Activated T-cell treated with anti-CD3 and anti-CD28 coated beads, Interleukin-2, amount 50 U/mL, for 4 hours (primary cell): ENCODE measurements at places on chromosomes 13 and 19. TPM values are rescaled to one million over a fixed set of nuclear protein-coding genes. Genes with fewer than 3 reads are reported as not detected.

GRCh38 chr13:26950546-26950945 is 190.0 kb upstream of the GPR12 start:
- DNase-seq = no peak

DNA sequence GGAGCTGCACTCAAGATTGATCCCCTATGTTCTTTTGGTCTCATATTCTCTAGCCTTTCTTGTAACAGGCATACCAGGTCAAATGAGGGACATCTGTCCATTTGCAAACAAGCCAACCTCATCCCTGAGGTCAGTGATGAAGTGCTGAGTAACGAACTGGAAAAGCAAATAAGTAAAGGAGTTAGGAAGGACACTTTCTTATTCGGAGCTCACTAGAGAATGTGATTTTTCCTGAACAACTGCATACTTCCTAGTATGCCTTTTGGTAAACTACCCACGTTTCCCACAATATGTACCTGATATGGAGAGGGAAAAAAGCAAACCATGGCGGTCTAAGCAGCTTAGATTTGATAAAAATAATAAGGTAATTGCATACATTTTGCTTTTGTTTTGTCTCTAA is 91.0 kb upstream of the MYCBP2 start:
- DNase-seq = no peak

C2CD4C gene
- not detected for total RNA-seq

GRCh38 chr13:105336706-105337576 is 1198.5 kb downstream of the EFNB2 start:
- no peak for DNase-seq

DNA sequence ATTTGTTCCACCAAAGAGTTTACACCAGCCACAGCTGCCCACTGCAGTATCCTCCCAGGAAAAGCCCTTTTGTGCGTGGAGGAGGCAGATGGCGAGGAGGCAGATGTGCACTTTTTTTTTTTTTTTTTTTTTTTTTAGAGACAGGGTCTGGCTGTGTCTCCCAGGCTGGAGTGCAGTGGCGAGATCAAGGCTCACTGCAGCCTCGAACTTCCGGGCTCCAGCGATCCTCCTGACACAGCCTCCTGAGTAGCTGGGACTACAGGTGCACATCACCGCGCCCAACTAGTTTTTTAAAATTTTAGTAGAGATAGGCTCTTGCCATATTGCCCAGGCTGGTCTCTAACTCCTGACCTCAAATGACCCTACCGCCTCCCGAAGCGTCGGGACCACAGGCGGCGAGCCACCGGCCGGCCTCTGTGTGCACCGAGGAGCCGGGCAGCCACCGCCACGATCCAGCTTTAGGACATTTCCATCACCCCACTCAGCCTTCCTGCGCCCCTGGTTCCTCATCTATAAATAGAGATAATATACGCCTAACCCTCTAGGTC is 563 bp upstream of the PDCD5 start:
- DNase-seq = no peak

DNA sequence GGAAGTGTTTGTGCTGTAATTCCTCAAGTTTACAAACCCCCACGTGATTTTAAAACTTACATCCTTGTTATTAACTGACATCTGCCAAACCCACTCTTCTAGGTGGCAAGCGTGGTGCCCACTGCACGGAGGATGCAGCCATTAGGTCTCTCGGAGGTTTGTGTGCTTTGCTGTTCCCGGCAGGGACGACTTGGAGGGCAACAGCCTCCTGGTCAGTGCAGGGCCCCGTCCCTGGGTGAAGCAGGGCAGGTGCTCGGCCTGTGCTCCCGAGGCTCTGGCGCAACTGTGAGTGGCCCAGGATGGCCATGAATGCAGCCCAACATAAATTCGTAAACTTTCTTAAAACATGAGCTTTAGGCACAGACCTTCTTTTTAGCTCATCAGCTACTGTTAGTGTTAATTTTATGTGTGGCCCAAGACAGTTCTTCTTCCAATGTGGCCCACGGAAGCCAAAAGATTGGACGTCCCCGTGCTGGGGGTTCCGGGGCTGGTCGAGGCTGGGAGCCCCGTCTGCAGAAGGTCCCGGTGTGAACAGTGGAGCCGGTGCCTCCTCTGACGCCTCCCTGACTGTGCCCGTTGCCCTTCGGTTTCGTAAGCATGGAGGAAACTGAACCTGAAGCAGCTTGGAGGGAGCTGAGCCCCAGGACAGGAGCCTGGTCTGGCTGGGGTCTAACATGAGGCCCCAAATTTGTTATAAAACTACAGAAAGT is 11.9 kb downstream of the GAS6 start:
- DNase-seq = no peak

SIRT2 gene
- total RNA-seq = 27.3 TPM

GRCh38 chr19:50377517-50377916 is 1.3 kb downstream of the NR1H2 start:
- no peak for DNase-seq

- DNase-seq = no peak
These were observed 10.4 kb downstream of the IGFLR1 start for GRCh38 chr19:35731779-35732405.

- DNase-seq = no peak
These were observed 2.7 kb upstream of the RSPH6A start for GRCh38 chr19:45817725-45818301.

DNA sequence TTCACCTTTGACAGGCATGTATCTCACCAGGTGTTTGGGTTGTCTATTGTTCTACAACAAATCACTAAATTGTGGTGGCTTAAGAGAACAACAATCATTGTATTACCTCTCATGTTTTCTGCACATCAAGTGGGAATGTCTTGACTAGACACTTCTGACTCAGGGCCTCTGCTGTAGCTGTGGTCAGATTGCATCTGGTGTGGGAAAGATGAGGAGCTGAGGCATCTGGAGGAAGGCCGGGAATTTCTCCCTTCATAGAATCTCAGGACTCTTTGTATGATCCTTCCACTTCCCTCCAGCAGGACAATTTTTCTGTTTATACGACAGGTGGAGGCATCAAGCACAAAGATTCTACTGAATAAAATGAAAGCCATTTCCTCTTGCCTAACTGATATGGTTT is 511.8 kb upstream of the NBEA start:
- DNase-seq = no peak

ADAT3 gene
- total RNA-seq = 7.8 TPM

FFAR2 gene
- not detected for total RNA-seq

- no peak for DNase-seq
These were observed 38.2 kb upstream of the CEACAM21 start for GRCh38 chr19:41537789-41538188.

- no peak for DNase-seq
These were observed 17.3 kb downstream of the ZBTB7A start for GRCh38 chr19:4049432-4049831.
